Fibroblast of the aortic adventitia (primary cell): ENCODE measurements at places on chromosomes 7 and 10. TPM values are rescaled to one million over a fixed set of nuclear protein-coding genes. Genes with fewer than 3 reads are reported as not detected.

Gene HELLS
- total RNA-seq: 19.7 and 139 TPM in 2 replicates

Gene HOXA10
- total RNA-seq: 0.08 TPM in 1 of 2 replicates, not detected in the other

Gene ASAH2B
- total RNA-seq: 2.3 and 5.7 TPM in 2 replicates

Gene PWWP2B
- total RNA-seq: 6.1 and 7.2 TPM in 2 replicates

Gene TMEM60
- total RNA-seq: 11.0 and 29.6 TPM in 2 replicates

Gene CLDN12
- total RNA-seq: 10.5 and 47.1 TPM in 2 replicates

Gene GNB2
- total RNA-seq: 38.5 and 89.1 TPM in 2 replicates

Gene METTL2B
- 13.5 and 41.4 TPM in 2 replicates for total RNA-seq

Gene CDK1
- 0.90 and 82.9 TPM in 2 replicates for total RNA-seq

Gene AKR1C8
- not detected in 2 replicates for total RNA-seq

Gene LRRC4
- 0.27 TPM in 1 of 2 replicates, not detected in the other for total RNA-seq

Gene OR2A12
- not detected in 2 replicates for total RNA-seq

Gene MALRD1
- 0.36 TPM in 1 of 2 replicates, not detected in the other for total RNA-seq

Gene CAMK2B
- 6.4 TPM in 1 of 2 replicates, not detected in the other for total RNA-seq

Gene CHAT
- total RNA-seq: not detected in 2 replicates

Gene MRPS24
- total RNA-seq: 82.1 and 137 TPM in 2 replicates

Gene SEMA3E
- 0.98 and 16.1 TPM in 2 replicates for total RNA-seq

Gene APBB1IP
- total RNA-seq: 2.9 and 5.9 TPM in 2 replicates

Gene PILRB
- total RNA-seq: 4.4 and 8.1 TPM in 2 replicates

Gene PPP1R9A
- 0.45 and 0.49 TPM in 2 replicates for total RNA-seq
